Thymus (tissue), 14 donors: ENCODE measurements at places on chromosomes 4 and X.

GRCh38 chr4:155569960-155570515 lies 96.6 kb upstream of the GUCY1A1 start:
- DNase-seq, result no peak

DNA sequence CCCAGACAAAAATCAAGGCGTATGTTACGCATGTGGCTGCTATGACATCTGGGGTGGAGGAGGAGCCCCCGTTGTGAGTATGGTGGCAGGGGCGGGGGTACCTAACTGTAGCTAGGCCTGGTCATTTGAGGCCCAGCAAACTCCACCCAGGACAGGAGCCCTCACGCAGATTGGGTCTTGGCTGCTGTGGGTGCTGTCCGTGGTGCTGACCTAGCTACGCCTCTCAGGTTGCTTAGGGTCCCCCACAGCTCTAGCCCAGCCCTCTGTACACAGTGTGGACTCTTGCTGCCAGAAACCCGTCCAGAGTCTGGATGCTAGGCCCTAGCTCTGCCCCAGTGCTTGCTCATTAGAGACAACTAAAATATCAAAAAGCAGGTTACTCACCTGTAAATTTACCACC lies 146.7 kb upstream of the PSAPL1 start:
- no peak for DNase-seq

- DNase-seq, result peak; percentile 48
Measured at GRCh38 chrX:71053217-71053621, 14.9 kb downstream of the SNX12 start.

DNA sequence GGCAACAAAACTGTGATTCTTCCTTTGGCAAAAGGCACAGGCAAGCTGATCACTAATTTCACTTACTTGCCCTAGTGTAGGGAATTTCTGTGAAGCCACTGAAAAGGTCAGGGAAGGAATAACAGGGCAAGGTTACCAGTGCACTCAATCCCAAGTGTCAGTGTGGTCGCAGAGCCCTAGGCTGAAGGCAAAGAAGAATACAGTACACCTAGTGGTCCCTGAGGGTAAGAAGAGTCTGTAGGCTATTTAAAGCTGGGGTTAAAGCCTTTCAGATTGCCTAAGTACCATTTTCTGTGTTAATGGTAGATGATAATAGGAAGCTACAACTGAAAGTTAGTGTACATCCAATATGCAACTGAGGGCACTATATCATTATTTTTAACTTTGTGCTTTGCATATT lies 173.6 kb upstream of the NRK start:
- no peak for DNase-seq

GRCh38 chrX:46599051-46599560 lies 25.5 kb downstream of the CHST7 start:
- DNase-seq, result no peak

DNA sequence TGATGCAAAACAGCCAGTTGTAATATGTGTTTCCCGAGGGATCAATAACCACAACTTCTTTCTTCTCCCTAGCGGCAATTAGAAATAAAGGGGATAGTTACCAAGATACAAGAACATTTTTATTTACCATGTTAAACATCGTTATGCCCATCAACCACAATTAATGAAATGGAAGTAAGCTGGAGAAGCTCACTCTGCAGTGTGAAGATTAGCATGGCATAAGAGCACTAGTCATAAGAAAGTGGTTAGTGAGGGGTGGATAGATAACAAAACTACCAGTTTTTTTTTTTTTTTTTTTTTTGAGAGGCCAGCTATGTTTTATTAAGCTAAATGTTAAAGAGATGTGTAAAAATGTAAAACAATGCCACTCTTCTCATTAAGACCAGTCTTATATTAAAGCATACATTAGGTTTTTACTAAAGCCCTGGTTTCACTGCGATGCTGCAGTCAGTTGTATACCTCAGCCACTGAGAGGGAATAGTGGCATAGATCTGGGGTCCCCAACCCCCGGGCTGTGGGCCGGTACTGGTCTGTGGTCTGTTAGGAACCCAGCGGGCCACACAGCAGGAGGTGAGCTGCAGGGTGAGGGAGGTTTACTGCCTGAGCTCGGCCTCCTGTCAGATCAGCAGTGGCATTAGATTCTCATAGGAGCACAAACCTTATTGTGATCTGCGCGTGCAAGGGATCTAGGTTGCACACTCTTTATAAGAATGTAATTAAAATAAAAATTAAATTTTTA lies 27.9 kb upstream of the NFXL1 start:
- no peak for DNase-seq

- no peak for DNase-seq
Measured at GRCh38 chr4:183244506-183244905, 75.6 kb downstream of the CLDN22 start.

GRCh38 chr4:121192480-121192879 lies 28.4 kb upstream of the TNIP3 start:
- no peak for DNase-seq

- no peak for DNase-seq
Measured at GRCh38 chrX:16826207-16826606, 39.9 kb downstream of the TXLNG start.

- DNase-seq, result no peak
Measured at GRCh38 chrX:84248226-84248625, 60.2 kb upstream of the RPS6KA6 start.

- DNase-seq, result no peak
Measured at GRCh38 chr4:188811121-188811520, 671.9 kb downstream of the TRIML1 start.

DNA sequence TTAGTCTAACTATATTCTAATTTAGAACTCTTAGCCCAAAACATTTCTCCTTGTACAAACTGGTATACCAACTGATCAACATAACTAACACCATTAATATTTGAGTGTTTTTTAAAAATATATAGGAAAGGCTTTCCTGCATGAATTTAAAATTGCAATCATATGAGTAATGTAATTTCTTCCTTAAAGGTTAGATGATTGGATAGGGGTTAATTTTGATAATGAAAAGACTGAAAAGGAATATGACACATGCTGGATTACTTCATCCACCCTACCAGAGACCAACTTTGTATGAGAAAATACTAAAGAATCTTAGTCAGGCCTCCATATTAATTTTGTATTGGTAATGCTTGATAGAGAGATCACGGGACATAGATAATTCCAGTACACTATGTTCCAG lies 25.1 kb upstream of the PLS3 start:
- no peak for DNase-seq

DNA sequence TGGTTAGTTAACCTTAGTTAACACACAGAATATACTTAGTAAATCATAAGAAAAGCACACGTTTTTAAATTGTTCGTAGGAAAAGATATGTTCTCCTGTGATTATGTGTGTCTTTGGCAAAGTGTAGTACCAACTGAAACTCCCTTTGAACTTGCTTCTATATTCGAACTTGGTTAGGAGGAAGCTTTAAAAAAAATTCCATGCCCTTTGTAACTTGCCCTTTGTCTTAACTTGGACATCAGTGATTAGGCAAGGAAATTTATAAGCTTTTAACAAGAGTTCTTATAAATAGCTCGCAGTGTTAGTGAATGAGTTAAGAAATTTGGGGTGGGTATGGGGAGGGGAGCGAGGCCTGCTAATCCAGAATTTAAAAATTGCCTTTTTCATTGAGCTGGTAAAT lies 33.4 kb downstream of the TXLNG start:
- no peak for DNase-seq

DNA sequence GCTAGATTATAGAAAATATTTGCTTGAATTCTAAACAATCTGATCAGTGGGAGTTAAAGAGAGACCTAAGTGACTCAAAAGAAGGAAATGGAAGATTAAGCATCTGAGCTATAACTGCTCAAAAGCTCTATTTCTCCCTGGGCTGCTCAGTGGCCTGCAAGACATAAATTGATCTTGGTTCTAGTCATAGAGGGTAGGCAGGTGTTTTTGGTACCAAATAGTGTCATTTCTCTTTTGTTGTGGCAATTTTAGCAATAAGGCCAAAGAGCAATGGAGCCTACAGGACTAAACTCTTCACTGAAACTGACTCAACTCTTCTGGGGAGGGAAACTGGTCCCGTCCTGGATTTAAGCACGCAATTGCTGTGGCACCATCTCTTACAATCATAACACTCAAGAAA lies 33.9 kb upstream of the BMP2K start:
- DNase-seq, result no peak

DNA sequence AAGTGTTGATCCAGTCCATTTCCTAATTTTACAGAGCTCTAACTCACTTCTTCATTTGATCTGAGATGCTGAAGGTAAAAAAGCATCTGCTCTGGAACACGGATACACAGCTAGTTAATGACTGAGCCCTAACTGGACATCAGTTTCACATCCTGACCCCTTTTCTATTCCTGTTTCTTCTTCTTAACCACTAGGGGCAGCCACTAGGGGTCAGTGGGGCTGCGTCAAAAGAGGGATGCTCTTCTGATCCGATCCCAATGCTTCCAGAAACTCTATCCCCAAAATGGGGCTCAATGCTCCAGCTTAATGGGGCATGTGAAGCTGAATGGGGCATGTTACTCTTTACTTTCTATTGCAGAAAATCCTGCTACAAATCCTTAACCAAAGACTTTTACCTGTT lies 33.4 kb upstream of the PHKA2 start:
- DNase-seq, result no peak

DNA sequence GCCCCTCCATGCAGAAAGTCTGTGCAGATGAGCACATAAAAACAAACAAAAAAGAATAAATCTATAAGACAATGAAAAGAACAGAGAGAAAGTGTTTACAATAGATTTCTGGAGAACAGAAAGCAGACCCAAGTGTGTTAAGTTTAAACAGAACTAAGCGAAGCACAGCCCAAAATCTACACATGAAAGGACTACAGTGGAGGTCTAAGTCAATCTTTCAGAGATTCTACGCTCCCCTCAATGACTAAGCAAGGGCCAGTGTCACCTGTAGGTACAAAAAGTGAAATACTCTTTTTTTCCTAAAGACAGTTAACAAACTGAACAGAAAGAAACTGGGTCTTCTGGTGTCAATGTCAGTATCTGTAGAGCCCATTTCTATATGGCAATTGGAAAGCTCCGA lies 18.2 kb downstream of the CLOCK start:
- DNase-seq, result no peak

DNA sequence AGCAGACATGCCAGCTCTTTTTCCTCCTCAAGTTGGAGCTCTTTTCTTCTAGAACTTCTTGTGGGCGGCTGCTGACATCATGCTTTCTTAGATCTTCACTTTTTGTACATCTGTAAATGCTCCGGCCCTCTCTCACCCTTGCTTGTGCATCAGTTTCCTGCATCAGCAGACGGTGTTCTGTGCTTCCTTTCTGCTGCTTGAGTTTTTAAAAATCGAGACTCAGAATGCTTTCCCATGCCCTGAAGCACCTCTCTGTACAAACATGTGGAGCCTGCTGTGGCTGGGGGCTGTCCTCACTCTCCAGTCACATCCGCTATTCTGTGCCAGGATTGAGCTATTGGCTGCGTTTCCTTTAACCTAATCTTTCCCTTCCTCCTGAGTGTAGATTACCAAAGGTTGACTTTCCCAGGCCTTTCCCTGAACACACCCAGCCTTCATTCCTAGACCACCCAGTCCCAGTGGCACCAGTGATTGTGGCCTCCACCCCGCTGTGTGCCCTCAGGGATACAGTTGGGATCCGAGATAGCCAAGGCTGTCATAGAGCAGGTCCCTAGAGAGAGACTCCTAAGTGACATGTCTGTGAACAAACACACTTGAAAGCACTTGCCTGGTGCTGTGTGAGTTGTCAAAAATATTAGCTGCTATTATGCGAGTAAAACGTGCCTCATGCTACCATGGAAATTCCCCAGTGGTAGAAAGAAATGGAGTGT lies 41.9 kb downstream of the TNIP2 start:
- peak; percentile 46 for DNase-seq

DNA sequence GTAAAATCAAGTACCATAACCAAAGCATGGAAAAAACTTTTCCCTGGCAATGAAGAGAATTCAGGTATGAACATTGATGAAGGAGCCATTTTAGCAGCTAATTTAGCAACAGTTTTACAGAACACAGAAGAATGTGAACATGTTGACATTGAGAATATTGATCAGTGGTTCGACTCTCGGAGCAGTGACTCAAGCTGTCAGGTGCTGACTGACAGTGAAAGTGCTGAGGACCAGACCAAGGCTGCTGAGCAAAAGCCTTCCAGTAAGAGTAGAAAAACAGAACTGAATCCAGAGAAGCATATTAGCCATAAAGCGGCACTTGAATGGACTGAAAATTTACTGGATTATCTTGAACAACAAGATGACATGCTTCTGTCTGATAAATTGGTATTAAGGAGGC lies 2.8 kb downstream of the TIGD2 start:
- DNase-seq, result no peak

DNA sequence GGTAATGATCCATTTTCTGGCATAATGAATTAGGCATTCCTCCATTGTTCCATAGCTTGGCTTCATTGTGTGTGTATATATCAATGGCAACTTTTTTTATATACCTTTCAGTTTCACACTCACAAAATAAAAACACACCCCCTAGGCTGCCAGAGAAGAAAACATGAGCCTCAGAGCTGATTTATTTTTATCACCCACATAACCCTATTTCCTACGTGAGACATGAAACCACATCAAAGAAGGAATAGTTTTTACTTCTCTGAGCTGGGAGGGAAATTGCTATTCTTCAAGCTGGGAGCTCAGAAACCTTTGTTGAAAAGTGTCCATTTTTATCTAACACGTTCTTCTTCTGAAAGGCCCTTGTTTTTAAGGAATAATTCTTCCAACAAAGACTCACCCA lies 126.7 kb upstream of the RAI2 start:
- peak; percentile 48 for DNase-seq

- no peak for DNase-seq
Measured at GRCh38 chrX:82556588-82556987, 951.5 kb upstream of the POU3F4 start.

DNA sequence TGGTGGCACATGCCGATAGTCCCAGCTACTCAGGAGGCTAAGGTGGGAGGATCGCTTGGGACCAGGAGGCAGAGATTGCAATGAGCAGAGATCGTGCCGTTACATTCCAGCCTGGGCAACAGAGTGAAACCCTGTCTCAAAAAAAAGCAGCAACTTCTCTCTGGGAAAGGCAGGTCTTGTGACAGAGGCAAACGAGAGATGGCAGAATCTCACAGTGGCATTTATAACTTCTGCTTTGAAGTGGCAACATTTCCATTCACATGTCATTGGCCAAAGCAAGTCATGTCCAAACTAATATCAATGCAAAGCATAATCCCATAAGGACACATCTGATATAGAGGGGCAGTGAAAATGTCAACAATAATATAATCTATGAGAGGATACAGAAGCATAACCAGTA lies 79.8 kb downstream of the PPEF2 start:
- DNase-seq, result no peak

GRCh38 chr4:88817740-88818139 lies 120.1 kb upstream of the NAP1L5 start:
- DNase-seq, result no peak

DNA sequence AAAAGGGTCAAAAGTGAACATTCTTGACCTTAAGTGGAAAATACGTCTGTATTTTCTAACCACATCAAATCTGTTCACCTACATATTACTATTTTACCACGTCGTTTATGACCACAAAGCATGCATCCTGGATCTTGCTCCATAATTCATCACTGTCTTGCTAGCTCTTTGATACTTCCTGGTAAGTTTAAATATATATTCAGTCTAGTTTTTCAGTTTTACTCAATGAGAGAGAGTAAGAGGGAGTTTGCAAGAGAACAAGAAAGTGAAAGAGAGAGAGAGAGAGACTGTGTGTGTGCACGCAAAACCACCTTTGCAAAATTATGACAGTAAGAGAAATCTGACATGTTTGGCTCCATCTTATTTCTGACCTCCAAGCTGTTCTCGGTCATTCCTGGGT lies 173.7 kb upstream of the GALNTL6 start:
- DNase-seq, result no peak

- no peak for DNase-seq
Measured at GRCh38 chrX:150768132-150768485, 74.9 kb downstream of the MTMR1 start.

GRCh38 chrX:153317306-153317705 lies 4.3 kb downstream of the PNMA6F start:
- no peak for DNase-seq

GRCh38 chr4:2284934-2285612 lies 23.2 kb upstream of the MXD4 start:
- DNase-seq, result no peak
